Hematopoietic multipotent progenitor cell treated with erythropoietin and hydrocortisone succinate and interleukin-3 and kit ligand, for 4 days (in vitro differentiated cells): ENCODE measurements at places on chromosomes 7 and 10.

DNA sequence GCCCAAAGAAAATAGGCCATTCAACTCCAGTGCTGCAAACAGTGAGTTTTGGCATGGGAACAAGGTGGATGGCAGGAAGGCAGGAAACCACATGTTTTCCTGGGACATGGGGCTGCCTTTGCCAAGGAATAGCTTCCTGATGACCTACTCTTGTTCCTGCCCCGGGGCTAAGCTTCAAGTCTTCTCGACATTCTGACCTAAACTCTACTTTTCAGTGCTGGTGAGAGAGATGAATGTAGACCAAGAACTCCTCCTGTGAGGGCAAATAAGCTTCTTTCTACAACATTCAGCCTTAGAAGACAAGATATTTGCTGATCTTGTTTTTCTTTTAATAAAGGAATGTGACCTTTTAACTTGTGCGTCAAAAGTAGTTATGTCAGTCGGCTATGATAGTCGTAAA, 199.0 kb downstream of the GPR37 start:
- DNase-seq, result no peak

DNA sequence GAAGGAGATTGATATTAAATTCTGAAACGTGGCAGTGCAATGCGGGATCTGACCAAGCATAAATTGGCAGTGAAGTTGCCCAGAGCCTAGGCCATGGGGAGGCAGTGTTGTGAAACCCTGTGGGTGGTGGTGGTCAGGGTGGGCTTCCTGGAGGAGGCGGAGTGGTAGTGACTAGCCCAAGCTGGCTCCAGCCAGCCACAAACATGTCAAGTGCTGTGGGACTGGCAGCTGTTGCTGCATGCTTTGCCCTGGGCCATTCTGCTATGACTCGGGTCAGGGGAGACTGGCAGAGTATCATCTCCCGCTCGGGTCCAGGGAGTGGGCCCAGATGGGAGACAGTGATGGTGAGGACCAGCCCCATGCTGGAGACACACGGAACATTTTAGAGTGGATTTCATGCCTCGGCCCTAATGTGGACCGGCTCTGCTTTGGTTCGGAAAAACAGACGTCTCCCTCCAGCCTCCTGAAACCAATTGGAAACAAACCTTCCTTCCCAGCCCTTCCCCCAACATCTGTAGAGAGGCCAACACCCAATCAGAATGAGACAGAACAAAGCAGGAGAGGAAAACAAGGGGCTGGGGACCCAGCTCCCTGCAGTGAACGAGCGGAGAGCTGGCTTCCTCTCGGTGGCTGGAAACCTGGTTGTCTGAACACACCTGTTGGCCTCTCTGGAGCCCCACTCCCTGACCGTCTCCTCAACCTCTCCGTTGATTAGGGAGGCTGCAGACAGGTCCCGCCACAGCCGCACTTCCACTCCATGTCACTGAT, 58.2 kb downstream of the TMEM270 start:
- no peak for DNase-seq

DNA sequence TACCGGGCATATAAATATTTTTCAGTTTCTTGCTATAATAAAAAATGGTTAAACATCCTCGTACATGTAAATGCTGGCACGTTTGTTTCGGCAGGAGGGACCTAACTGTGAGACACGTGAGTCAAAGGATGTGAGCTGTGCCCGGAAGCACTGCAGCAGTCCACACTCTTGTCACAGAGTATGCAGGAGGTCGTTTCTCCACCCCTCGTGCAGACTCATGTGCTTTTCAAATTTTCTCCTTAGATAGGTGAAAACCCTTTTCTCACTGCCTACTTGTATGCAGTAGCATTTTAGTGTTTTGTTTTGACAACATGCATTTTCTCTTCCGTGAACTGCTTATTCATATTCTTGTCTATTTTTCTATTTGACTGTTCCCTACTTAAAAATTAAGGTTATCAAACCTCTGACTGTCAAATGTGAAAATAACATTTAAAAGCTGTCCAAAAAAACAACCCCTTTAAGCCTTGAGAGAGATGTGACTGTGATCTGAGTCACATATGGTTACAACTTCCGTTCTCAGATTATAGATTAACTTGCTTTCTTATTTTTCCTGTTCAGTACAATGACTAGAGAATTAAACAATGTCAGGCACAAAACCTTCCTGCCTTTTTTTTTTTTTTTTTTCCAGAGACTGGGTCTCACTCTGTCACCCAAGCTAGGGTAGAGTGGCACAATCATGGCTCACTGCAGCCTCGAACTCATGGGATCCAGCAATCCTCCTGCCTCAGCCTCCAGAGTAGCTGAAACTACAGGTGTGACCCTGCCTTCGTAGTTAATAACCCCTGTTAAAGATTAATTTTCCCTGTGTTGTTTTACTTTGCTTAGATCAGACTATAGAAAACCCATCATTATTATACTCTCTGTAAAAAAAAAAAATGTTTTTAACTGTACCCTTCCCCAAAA, 45.1 kb downstream of the DPY19L1 start:
- DNase-seq, result peak; percentile 42

DNA sequence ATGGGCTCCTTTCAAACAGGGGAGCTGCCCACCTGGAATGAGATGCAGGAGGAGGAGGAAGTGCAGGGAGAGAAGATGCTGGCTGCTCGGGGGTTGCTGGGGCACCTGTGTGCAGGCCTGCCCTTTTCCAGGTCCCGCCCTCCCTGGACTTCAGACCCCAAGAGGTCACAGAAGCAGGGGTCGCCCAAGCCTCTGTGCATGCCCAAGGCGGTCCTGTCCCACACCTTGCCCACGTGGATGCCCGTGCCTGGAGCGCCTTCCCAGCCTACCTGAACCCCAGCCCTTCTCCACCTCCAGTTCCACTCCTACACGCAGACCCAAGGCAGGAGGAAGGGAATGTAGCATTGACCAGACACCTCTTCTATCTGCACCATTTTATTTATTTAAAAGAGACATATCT, 71.3 kb downstream of the SH3PXD2A start:
- DNase-seq, result no peak

GRCh38 chr10:91196268-91197048, 24.0 kb upstream of the PCGF5 start:
- DNase-seq, result no peak

DNA sequence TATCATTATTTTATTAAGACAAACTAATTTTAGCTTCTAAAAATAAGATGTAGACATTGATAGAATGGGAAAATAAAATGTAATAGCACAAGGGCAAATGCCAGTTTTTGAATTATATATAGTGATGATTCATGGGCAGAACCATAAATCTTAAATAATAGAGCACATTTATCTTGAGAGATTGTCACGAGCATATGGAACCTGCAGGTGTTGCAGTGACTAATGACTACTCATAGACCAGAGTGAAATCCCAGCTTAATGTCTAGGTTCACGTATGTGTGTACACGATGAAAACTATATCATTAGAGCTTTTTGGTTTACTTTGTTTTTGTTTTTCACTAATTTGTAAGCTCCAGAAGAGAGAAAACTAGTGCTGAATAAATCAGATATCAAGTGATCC, 150.2 kb upstream of the CACNA2D1 start:
- DNase-seq, result no peak

DNA sequence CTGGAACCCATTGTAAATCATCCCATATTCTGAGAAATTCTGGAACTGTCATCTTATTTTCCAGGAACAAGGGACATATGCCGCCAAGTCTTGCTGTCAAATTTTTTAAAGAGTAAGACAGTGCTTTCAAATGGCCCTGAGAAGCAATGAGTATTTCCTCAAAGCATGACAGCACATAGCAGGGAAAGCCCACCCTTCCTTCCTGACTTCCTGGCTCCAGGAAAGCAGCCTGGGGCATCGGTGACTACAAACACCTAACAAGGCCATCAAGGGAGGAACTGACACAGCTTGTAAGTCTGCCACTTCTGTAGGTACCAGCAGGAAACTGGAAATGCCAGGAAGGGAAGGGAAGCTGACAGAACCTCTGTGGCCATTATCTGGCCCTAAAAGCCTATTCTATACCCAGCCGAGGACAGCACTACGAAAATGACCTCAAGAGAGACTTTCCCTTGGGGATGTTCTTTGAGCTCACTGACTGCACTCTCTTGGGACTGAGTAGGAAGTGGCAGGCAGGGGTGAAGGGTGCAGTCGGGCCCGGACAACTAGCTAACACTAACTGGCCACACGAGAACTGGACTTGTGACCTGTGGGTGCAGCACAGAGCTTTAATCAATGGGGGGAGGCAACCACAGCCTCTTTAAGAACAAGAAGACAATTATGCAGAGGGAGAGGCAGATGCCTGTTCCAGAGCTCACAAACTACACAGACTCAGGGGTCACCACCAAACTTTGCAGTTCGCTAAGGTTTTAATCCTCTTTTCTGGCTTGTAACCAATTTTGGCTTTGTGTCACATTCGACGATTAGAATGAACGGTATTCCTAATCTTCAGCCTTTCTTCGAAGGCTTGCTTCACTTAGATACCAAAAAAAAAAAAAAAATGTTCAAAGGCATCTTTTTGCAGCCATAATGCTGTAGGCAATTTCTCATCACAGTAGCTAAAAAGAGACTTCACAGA, 52.0 kb downstream of the GRB10 start:
- no peak for DNase-seq
